ENCODE measurements at places on chromosomes 12 and 14.

DNA sequence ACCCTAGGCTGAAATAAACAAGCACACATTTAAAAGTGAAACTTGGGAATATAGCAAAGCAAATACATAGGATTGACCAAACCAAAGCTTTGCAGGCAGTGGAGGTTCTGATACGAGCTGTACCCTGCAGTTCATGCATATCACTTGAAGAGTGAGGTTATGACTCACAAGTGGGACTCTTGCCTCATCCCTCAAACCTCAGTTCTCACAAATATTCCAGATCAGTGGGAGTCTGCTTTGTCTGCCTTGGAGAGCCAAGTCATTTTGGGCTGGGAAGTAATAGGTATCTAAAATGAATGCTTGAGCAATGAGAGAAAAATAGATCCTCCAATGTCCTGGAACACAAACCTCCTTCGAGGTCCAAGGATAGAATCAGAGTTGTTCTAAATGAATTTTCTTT lies 116.4 kb downstream of the LRIG3 start:
- no peak for DNase-seq

GRCh38 chr12:23356440-23356839 lies 593.0 kb downstream of the SOX5 start:
- no peak for DNase-seq

GRCh38 chr12:130064999-130065398 lies 97.3 kb upstream of the FZD10 start:
- no peak for DNase-seq

GRCh38 chr12:19223695-19224094 lies 94.2 kb downstream of the PLEKHA5 start:
- no peak for DNase-seq

- no peak for DNase-seq
Observed at GRCh38 chr14:99516156-99516870, 35.1 kb downstream of the CCNK start.

DNA sequence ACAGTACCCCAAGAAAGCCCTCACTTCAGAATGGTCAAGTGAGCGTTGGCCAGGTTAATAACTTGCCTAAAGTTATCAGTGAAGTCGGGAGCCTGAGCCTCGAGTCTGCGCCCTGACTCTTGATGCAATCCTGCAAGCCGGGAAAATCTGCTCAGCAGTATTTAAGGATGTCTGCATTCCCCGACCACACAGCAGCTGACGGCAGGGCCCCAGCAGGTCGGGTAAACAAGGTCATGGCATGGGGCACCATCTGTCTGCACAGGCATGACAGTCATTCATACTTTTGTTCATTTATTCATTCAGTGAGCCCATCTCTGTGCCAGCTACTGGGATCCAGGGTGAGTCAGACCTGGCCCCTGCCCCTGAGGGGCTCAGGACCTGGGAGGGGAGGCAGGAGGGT lies 11.1 kb downstream of the ABCB9 start:
- DNase-seq = no peak

DNA sequence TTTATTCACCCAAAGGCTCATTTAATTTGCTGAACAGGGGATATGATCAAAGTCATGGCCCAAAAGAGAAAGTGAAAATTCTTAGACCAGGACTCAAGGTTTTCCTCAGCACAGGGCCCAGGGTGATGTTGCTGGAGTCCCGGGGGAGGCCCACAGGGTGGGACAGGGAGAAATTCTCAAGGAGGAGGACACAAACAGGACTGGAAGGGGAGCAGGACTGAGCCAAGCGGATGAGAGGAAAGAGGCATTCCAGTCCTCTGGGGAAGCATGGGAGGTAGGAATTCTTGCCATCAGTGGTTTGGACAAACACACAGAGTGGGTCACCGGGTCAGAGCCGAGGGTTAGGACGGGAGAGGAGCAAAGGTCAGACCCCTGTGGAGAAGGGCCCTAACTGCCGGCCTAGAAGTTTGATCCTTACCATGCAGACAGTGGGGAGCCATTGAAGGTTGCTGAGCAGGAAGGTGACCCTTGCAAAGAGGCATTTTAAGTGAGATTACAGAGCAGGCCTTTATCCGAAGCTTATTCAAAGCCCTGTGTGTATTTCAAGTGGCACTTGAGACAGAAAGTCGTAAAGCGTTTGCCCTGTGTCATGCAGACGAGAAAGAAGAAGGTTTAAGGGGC lies 68.4 kb upstream of the PTGR2 start:
- no peak for DNase-seq

GRCh38 chr14:78162202-78162601 lies 8.0 kb upstream of the NRXN3 start:
- DNase-seq = no peak

- DNase-seq = peak; percentile 17
Observed at GRCh38 chr12:1122786-1123185, 131.8 kb downstream of the ERC1 start.

DNA sequence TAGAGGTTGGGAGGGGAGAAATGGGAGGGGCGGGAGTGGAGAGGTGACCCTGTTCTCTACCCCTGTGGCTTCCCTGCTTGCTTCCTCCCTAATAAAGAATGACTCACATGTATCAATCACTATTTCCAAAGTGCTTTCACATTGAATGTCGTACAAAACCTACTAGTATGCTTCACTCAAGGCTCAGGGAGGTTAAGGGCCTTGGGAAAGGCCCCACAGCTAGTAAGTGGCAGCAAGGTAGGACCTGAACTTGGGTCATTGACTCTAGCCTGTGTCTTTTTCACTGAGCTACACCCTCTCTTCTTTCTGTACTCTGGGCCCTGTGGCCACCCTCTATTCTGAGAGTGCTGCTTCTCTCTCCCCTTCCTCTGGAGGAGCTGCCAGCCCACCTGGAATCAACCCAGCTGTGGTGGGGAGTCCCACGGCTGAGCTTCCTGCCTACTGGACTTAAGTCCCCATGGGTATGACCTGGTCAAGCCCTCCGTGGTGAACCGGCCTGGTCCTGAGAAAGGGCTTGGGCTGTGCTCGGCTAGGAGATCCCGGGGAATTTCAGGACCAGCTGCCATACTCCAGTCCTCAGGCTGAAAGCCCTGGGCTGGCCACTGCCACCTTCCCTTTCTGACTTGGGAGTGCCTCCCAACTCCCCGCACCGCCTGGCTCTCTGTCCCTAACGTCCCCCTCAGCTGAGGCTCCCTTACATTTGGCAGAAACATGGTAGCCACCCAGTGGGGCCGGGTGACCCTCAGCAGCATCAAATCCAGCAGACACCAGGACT lies 13.0 kb downstream of the SLC48A1 start:
- no peak for DNase-seq

DNA sequence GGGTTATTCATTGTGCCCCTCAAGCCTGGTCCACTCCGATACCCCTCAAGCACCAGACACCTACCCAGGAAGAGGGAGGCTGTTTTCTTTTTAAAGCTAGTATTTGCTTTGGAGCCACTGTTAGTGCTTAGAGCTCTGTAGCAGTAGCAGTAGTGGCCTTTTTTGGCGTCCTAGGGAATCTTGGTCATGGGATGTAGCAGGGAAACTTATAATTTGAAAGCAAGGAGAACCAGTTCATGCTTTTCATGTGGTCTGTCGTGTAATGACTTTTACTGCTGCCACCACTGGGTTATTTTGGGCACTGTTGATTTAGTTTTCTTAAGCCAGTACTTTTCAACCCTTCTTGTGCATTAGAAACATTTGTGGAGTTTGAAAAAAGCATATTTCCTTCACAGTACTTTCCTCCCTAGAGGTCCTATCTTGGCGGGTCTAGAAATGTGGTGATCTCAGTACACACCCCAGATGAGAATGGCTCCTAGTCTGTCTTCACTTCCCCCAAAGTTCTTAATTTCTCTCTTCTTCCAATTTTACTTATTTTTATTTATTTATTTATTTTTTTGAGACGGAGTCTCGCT lies 49.7 kb downstream of the MARK3 start:
- no peak for DNase-seq

DNA sequence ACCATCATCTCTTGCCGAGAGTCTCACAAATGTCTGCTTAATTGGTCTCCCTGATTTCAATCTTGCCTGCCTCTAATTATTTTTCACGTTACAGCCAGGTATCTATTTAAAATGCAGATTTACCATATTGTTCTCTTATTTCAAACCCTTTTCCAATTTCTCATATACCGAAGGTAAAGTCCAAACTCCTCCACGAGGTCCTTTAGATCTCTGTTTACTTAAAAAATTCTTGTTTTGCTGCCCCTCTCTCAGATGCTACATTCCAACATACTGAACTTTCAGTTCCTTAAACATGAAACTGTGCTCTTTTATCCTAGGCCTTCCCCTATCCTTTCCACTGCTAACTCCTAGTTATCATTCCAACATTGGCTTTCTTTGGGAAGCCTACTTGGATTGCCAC lies 363.9 kb downstream of the CEP128 start:
- no peak for DNase-seq

DNA sequence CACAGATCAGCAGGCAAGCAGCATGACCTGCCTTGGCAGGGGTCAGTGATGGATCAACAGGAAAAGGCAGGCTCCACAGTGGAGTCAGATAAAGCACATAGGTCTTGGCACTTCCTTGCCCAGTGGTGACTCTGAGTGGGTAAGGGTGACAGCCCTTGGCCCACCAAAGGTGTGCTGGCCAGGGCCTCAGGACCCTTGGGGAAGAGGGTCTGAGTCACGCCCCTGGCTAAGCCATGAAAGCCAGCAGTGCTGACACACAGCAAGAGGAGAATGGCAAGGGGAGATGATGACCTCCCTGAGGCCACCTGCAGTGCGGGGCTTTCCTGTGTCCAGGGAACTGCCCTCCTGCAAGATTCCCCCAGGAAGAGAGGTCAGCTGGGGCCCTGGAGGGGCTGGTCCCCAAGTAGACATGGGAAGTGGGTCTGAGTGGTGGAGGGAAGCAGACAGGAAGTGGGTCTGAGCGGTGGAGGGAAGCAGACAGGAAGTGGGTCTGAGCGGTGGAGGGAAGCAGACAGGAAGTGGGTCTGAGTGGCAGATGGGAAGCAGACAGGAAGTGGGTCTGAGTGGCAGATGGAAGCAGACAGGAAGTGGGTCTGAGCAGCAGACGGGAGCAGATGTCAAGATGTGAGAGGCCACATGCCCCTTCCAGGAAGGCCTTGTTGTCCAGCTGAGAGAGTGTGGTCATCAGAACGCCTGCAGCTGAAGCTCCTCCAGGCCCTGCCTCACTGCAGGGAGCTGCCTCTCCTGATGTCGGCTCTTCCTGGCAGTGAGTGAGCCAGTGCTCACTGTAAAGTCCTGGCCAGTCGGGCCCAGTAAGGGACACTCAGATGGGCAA lies 34.8 kb downstream of the DIO3 start:
- peak; percentile 4 for DNase-seq

DNA sequence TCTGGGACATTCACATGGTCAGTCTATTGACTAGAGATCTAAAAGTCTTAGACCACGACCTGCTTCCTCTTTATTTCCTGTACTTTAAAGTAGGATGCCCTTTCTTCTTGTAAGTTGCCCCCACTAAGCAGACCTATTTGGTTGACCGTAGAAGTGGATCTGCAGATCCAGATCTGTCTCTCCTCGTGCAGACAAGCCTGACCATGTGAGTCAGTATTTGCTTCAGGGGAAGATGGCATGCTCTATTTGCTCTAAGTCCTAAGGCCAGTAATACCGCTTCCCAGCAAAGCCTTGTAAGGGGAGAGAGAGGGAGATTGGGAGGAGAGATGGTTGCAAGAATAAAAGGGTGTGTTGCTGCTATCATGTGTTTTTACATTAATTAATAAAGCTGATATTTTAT lies 46.8 kb downstream of the KCNC2 start:
- DNase-seq = no peak

DNA sequence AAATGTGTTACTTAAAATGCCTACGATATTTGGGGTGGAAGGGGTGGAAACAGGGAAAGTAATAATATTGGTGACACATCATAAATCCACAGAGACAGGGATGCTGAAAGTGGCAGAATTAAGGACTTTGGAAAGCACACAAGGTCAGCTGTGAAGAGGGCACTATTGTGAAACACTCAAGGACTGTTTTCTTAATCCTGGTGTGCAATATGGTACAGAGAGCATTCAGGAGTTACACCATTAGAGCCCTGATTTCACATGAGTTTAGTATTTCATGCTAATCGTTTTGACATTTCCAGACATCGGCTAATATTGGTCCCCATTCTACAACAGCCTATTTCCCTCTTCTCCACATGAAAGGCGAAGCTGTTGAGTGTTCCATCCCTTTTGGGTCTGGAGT lies 219.2 kb downstream of the MSRB3 start:
- DNase-seq = no peak

- DNase-seq = no peak
Observed at GRCh38 chr14:54803396-54803795, 99.2 kb downstream of the GCH1 start.

DNA sequence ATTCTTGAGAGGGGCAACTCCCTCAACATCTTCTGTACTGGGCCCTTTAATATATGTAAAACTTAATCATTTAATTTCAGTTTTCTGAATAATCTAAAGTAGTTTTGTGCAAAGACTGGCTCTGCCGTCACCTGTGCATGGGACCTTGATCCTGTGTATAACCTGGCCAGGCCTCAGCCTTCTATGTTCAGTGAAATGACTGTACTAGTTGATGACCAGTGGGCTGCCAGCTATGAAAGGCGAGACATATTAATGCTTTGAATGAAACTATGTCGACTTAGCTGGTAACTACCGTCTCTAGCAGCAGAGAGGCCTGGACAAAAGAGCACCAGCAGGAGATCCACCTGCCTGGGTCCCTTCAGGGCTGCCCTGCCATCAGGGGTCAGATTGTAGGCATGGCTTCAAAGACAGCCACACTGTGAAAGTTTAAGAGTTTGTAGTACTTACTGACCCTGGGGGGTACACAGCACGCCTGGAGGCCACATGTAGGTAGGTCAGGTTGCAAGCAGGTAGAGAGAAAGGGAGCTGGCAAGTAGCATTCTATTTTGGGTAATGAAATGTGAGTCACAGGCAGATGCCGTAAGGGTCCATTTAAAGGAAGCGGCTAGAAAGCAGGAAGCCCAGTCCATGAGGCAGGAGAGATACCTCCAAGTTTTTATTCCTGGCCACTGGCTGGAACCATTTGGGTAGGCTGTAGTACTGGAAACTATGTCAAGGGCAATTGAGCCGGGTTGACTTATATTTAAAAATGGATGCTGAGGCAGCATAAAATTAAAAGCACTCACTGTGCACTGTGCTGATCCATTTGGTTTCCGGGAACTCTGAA lies 77.2 kb downstream of the BHLHE41 start:
- no peak for DNase-seq

DNA sequence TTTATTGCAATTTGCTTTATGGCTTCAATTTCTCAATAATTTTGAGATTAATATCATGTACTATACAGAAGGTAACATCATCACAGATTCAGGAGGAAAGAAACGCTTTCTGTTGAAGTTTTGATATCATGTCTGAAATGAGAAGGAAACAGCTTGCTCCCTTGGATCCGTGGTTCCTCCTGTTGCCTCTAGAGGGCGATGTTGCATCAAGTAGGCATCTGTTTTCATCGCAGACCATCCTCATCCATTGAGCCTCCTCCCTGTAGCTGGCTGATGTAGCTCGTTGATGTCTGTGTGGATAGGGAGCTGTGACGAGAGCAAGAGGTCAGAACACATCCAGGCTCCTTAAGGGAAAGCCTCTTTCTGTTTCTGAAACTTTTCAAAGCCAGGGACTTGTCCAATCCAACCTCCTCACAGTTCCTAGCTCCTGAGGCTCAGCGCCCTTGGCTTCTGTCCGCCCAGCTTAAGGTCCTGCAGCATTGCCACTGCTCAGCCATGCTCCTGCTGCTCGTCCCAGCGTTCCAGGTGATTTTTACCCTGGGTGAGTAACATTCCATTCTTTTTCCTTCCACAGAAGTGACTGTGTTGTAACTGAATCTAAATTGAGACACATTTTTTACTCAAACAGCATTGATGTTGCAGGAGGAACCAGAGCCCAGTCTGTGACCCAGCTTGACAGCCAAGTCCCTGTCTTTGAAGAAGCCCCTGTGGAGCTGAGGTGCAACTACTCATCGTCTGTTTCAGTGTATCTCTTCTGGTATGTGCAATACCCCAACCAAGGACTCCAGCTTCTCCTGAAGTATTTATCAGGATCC lies 304.8 kb upstream of the OR4E1 start:
- DNase-seq = peak; percentile 43

- no peak for DNase-seq
Observed at GRCh38 chr12:113971392-113971791, 5.3 kb upstream of the RBM19 start.
